GM13976 (cell line): ENCODE measurements at places on chromosomes 5 and 9.

- no peak for DNase-seq
These were observed 40.4 kb downstream of the PAM start for GRCh38 chr5:102795526-102795925.

GRCh38 chr5:112097768-112098167 is 321.3 kb downstream of the EPB41L4A start:
- DNase-seq, result no peak

GRCh38 chr5:93777620-93778019 is 36.2 kb upstream of the POU5F2 start:
- DNase-seq, result no peak

GRCh38 chr9:136595245-136596153 is 49.7 kb upstream of the NOTCH1 start:
- no peak for DNase-seq

GRCh38 chr9:128635266-128636023 is 21.2 kb downstream of the DYNC2I2 start:
- DNase-seq, result peak; percentile 28

DNA sequence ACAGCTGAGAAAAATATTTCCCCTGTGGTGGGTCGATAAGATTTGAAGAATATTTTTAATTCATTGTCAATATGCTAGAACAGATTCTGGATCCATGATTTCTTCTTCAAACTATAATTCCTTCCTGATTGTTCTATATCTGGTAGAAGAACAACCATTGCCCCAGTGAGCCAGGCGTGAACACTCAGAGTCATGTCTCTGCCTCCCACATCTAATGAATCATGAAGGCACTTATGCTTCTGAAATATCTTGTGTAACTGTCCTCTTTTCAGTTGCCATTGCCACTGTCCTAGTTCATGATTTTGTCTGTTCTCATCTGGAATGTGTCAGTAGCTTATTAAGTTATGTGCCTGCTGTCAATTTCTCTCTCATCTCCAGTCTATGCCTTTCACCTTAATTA is 40.0 kb downstream of the GABRG2 start:
- no peak for DNase-seq

DNA sequence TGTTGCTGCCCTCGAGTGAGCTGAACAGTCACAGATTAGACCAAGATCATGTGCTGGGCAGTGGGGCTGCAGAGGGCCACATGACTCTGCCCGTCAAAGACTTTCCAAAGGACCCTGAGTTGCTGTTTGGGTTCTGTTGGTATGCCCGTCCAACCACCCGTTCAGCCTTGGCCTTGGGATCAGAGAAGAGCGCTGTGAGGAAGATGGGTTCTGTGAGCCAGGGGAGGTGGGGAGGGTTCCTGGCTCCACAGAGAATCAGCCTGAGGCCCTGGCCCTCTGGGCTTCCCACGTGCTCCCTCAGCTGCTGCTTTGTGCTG is 72.6 kb downstream of the RGS3 start:
- no peak for DNase-seq

DNA sequence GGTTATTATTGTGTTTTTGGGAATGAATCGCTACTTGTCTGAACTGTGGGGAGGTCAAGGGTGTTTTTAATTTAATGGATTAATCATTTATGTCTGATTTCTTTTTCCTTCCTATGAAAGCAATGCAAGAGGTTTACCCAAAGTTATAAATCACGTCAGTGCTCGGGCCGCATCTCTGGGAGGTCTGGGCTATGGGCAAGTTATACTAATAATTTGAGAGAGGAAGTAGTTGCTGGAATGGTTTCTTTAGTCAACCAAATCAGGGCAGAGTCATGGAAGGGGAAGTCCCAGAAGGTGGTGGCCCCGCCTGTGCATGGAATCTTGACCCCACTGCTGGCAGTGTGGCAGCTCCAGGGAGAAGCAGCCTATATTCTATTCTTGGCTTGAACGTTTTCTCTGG is 180.2 kb downstream of the HSPA4 start:
- no peak for DNase-seq
